ENCODE measurements at places on chromosomes 1 and 21. TPM values are rescaled to one million over a fixed set of nuclear protein-coding genes. Genes with fewer than 3 reads are reported as not detected.
A peak's percentile ranks its signal among the peaks of the same experiment; 100 is the strongest.

The DMBX1 gene
- not detected for total RNA-seq

GRCh38 chr1:29162025-29162424 is 19.7 kb downstream of the SRSF4 start:
- no peak for DNase-seq

The CR1L gene
- total RNA-seq = not detected

GRCh38 chr1:36583980-36584782 is 101.5 kb upstream of the CSF3R start:
- DNase-seq = no peak

The COG2 gene
- 25.6 TPM for total RNA-seq

DNA sequence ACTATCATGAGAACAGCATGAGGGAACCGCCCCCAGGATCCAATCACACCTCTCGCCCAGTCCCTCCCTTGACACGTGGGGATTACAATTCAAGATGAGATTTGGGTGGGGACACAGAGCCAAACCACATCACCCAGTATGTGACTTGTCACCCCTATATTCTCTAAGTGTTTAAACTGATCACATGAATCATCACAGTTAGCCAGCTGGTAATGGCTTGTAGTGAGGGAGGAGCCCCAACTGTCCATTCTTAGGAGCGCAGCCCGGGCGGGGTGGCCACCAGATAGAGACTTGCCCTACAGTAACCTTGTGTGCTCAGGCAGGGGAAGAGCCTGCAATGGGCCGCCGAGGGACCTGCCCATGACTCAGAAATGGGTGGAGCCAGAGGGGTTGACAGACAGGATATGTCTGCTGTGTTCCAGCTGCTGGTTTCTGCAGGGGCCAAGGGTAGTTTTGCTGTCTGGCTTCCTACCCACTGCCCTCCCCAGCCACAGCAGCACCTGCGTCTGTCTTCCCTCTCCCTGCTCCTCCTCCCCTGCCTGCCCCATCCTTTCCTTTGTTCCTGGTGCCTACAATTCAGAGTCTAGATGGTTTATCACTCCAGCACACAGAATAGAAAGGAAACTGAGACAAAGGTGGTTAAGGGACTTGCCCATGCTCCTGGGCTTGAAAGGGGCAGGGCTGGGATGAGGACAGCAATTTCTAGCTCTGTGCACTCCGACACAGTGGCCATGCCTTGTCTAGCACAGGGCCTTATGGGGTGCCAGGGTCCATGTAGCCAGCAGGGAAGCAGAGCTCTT is 9.2 kb downstream of the ABCG1 start:
- peak; percentile 91 for DNase-seq

GRCh38 chr1:55035904-55036303 is 3.4 kb upstream of the PCSK9 start:
- DNase-seq = no peak

The ADAMTS1 gene
- total RNA-seq = 56.7 TPM

The HRNR gene
- not detected for total RNA-seq

The TCP10L gene
- total RNA-seq = 3.0 TPM

The PEX11B gene
- total RNA-seq = 24.4 TPM

The FYB2 gene
- 5.7 TPM for total RNA-seq

- peak; percentile 50 for DNase-seq
These were observed 6.7 kb upstream of the WASF2 start for GRCh38 chr1:27496604-27497155.

The BARHL2 gene
- total RNA-seq = not detected

DNA sequence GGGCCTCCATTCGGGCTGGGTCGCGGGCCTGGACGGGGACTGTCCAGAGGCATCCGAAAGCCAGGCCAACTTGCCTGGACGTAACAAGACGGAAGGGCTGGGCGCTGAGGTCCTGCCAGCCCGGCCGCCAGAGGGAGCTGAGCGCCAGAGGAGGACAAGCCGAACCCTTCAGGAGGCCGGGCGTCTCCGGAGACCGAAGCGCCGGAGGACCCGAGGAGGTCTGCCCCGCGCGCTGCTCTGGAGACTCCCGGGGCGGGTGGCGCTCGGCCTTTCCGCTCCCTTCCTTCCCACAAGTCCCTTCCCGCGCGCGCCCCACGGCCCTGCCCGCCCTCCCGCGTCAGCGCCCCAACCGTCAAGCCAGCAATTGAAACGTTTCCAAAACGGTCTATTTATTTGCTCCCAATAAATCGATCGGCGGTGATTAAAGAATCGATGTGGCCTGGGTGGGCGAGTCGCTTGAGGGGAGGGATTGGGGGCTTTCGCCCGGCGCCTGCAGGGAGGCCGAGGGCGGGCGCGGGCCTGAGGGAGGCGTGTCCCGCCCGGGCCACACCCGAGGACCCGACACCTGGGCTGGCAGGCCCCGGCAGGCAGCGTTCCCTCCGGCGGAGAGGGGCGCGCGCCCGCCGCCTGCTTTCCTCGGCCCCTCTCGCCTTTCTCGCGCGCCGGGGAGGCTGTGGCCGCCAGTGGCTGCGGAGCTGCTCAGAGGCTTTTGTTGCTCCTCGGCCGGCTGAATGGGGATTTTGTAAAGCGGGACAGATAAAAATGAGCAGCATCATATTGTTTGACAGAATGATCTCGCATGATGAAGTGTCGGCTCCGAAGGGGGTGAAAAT is 5.2 kb upstream of the FOXD3 start:
- DNase-seq = peak; percentile 32

- DNase-seq = peak; percentile 35
These were observed 102.5 kb upstream of the TARDBP start for GRCh38 chr1:10909697-10910680.
